ENCODE measurements at places on chromosomes 11 and 22.

DNA sequence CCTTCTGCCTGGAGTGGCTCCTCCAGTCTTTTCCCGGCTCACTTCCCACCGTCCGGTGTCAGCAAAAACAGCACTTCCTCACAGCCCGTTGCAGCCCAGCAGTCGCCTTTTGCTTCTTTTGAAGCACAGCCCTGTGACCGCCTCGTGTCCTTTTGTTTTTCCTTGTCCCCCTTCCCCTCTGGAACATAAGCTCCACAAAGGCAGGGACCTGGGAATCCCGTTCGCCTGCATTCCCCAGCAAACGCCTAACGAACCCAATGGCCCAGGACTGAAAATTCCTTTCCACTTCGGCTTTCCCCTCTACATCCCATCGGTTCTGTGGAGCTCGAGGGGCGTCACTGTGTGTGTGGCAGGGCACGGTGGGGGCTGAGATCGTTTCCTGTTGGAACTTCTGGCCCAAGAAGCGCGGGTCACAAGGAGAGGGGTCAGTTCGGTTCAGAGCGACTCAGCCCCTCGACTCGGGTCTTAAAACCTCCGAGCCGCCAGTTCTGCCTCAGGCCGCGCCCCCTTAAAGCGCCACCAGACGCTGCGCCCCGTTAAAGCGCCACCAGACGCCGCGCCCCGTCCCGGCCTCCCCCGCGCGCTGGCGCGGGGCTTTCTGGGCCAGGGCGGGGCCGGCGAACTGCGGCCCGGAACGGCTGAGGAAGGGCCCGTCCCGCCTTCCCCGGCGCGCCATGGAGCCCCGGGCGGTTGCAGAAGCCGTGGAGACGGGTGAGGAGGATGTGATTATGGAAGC is 841 bp downstream of the RIC8A start:
- DNase-seq = no peak

GRCh38 chr11:61545921-61546320 is 35.0 kb downstream of the SYT7 start:
- DNase-seq = no peak

DNA sequence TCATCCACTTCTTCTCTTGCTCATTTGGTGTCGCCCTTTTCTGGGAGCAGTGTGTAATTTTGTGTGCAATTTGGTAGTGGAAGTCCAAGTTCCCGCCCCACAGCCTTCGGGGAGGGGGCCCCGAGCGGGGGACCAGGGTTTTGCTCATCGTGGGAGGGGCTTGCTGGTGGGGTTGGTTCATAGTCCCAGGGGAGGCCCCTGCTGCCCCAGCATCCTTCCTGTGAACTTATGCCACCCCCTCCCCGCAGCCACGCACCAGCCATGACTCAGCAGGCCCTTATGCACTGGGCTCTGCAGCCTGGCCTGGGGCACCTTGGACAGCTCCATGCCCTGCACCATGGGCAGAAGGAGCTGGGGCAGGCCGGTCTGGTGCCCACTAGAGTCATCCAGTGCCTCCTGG is 1183.6 kb downstream of the BRD1 start:
- no peak for DNase-seq

DNA sequence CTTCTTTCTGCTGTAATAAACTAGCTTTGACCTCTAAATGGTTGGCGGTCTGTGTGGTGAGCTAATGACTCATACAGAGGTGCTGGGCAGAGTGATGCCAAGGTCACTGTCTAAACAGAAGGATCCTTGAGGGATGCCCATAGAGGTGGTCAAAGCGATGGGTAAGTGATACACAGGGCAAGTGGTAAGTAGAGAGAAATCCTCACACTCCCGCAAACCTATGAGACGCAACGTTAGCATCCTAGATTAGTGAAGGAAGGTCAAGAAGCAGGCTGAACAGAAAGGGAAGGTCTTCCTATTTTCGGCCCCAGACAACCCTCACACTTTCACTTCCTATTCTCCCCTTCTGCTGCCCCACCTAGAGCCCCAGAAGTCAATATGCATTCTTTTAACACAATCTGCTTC is 65.6 kb upstream of the SESN3 start:
- peak; percentile 39 for DNase-seq

GRCh38 chr11:80024119-80024518 is 583.3 kb upstream of the TENM4 start:
- no peak for DNase-seq

DNA sequence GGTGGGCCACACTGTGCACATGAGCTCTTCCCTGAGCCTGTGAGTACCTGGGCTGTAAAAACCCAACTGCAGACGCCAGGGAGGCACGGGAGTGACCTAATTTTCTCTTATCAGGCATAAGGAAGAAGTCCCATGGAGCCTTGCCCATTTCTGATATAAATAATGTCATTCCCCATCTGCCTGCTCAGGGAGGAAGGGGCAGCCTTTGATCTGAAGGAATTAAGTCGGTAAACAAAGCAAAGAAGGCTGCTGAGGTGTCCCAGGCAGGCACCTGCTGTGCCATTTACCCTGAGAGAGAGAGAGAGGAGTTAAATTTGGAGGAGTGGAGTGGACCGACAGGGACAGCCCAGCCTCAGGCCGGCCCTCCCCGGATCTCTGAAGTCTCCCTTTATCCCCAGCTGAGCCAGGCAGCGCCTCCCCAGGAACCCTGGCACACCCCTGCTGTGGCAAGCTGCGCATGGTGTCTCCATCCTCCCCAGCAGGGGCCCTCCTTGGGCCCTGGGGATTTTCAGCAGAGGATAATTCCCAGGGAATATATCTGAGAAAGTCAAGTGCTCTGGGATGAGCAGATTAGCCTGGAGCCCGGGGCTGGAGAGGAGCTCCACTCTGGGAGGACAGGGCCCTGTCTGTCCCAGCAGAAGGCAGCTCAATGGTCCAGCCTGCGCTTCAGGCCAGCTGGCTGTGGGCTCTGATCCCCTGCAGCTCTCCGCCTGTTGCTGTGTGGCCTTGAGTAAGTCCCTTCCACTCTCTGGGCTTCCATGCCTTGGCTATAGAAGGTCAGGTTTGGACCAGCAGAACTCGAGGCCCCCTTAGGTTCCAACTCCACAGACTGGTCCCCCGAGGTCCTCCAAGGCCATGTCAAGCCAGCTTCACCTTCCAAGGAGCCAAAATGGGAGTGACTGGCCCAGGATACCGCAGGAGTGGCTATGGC is 17.5 kb upstream of the CABP7 start:
- no peak for DNase-seq

GRCh38 chr11:65279741-65280440 is 18.1 kb downstream of the POLA2 start:
- DNase-seq = no peak

Measured in SIG-M5 (cell line).